ENCODE measurements at places on chromosomes 3 and 15.

DNA sequence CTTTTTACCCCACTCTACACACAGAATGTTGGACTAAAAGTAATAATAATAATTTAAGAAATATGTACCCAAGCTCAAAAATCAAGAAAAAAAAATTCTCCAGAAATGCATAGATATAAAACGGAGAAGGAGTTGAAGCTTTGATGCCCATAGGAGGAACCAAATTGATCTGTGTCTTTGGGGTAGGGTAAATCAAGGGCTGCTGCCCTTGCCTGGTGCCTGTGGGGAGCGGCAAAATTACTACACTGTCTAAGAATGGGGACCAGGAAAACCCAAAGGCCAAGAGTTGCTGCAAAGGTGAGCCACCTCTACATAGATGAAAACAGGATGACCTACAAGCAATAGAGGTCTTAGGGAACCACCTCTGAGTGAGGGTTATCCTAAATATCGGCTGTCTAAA, 56.0 kb upstream of the SPPL2A start:
- no peak for DNase-seq

DNA sequence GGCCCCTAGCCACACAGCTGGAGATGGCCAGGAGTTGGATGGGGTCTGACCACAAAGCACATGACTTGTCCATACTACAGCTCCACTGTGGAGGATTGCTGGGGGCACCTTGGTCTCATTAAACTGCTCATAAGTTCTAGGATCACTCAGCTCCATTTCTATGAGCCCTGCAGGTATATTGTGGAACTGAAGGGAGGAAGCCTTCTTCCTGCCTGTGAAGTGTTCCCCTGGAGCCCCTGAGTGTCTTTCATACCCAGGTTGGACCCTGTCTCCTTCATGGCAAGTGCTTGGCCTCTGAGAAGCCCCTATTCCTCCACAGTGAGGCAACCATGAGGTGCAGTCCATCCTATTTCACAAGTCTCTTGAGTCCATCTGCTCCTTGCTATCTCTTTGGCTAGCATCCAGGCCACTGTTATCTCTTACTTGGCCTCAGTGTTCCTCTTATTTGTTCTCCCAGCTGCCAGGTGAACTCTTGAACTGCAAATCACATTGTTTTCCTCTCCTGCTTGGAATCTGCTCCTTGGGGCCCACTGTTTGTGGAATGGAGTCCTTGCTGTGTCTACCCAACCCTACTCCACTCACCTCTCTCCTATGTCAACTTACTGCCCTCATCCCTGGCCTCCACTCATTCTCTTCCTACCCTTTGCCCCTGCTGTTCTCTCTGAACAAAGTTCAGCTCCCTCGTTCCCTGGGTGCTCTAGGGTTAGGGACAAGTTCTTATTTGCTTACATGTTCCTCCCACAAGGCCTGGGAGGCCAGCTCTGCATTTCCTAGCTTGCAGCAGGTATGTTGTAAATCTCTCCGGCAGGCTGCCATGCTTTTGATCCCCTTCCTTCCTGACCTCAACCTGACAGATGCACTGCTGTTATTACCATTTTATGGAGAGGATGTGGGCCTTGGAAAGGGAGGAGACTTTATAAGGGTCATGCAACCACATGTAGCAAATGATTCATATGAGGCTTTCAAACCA, 1.2 kb downstream of the ACOX2 start:
- no peak for DNase-seq

GRCh38 chr3:5304789-5305683, 117.5 kb downstream of the EDEM1 start:
- peak; percentile 51 for DNase-seq

DNA sequence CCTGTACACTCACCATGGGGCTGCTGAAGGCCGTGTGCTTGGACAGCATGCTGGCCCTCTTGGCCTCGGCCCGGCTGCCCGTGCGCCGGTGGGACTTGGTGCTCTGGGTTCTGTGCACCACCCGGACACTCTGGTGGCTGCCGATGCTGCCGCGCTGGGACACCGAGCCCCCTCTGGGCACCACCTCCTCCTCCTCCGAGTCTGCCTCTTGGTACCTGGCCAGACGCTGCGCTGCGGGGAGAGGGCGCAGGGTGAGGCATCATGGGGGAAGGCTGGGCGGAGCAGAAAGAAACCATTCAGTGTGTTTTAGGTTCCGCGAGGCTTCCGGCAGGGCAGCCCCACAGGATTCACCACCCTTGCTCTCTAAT, 145.0 kb downstream of the ATP10A start:
- DNase-seq, result no peak

GRCh38 chr3:146416366-146416765, 53.0 kb downstream of the PLSCR2 start:
- no peak for DNase-seq

DNA sequence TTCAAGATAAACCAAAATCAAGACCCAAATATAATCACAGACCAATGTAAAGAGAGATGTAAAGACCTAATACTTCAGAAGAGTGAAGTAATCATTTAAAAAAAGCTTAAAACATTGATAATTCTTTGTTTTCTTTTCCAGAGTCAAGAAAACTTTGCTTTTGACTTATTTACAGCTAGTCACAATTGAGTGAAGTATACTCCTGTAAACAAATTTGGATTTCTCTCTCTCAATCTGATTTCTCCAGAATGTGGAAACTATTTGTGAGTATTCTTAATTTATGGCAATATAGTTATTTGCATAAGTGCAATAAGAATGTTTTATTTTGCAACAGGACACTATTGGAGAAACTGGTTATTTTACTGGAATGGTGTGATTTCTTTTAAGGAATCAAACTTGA, 43.7 kb upstream of the ZBTB20 start:
- no peak for DNase-seq

DNA sequence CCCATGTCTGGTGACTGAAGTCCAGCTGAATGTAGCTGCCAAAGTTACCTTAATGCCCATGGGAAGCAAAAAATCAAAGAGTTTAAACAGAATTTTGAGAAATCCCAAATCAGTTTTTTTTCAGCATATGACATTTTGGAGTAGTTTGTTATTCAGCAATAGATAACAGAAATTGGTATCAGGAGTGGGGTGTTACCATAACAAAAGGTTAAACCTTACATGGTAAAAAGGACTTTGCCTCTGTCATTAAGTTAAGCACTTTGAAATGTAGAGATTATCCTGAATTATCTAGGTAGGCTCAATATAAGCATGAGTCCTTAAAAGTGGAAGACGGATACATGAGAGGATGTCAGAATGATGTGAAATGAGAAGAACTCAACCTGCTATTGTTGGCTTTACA, 32.1 kb downstream of the DTWD1 start:
- no peak for DNase-seq

- DNase-seq, result peak; percentile 100
These were observed 6.4 kb downstream of the STRA6 start for GRCh38 chr15:74196175-74196574.

GRCh38 chr3:13141991-13142412, 68.8 kb upstream of the IQSEC1 start:
- DNase-seq, result peak; percentile 25

DNA sequence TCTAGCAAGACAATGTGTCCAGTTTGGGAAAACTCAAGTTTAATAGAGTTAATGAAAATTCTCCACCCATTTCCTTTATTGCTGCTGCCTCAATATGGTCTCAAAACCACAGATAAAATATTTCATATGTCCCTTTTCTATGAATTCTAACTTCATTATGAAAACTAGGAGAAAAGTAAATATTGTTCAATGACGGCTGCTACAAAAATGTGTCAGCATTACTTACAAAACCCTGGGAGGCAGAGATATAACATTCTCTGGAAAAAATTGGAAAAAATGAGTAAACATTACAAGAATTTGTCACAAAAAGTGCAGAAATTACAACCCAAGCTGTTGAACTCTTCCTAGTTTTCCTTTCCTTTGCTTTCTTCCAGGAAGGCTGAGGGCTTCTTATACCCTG, 22.2 kb upstream of the FBN1 start:
- DNase-seq, result peak; percentile 88

DNA sequence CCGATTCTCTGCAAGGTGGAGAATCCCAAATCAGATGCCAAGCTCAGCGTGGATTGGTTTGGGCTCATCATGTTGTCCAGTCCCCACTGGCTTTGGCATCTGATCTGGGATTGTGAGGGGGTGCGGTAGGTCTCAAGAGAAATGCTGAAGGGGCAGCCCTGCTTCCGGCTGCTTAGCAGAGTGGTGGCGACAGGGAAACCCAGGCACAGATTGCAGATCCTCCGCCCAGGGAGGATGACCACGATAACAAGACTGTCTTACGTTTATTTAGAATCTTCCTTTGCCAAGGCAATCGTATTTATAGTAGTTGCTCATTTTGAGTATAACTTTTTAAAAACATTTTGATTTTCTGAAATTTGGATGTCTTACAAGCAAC, 61.1 kb downstream of the SLC12A8 start:
- DNase-seq, result no peak

DNA sequence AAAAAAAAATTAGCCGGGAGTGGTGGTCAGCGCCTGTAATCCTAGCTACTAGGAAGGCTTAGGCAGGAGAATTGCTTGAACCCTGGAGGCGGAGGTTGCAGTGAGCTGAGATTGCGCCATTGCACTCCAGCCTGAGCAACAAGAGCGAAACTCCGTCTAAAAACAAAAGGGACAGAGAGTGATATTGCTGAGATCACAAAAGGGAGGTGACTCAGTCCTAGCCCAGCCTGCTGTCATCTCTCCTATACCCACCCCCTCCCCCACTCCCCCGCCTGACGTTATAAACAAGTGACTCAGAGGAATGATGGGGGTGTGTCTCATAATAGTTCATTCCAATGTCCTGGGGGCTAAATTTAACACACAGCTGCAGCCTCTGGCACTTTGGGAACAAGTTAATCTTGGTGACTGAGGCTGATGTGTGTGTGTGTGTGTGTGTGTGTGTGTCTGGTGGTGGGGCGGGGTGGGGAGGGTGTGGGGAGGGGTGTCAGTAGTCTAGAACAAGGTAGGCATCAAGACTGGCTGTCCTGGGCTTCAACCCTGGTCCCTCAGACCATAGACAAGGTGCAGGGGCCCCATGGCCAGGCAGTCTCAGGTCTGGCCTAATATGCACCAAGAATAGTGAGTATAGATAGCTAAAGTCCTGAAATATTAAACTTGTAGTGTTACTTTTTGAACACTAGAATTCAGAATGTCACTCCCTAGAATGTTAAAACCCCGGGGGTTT, 1.3 kb upstream of the KLHL40 start:
- peak; percentile 95 for DNase-seq

GRCh38 chr15:51382787-51383186, 41.3 kb downstream of the GLDN start:
- DNase-seq, result peak; percentile 53

- DNase-seq, result no peak
These were observed 27.1 kb downstream of the ITPR1 start for GRCh38 chr3:4520033-4520816.

- DNase-seq, result peak; percentile 97
These were observed 31.9 kb upstream of the UACA start for GRCh38 chr15:70795311-70795665.

DNA sequence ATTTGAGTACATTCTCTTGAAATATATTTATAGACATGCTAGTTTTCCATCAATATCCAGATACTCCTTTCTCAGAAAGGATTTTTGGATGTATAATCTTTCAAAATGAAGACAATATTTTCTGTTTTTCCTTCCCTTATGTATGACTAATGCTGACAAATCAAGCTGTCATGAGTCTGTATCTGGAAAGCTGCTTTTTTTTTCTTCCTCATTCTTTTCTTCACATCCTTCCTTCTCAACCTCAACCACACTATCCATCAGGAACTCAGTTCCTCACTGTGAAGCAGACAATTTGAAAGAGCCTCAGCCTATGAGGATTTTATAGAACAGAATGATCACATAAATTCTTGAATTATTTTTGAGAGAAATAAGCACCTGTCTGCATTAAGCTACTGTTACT, 335.9 kb upstream of the EPHA6 start:
- peak; percentile 17 for DNase-seq

DNA sequence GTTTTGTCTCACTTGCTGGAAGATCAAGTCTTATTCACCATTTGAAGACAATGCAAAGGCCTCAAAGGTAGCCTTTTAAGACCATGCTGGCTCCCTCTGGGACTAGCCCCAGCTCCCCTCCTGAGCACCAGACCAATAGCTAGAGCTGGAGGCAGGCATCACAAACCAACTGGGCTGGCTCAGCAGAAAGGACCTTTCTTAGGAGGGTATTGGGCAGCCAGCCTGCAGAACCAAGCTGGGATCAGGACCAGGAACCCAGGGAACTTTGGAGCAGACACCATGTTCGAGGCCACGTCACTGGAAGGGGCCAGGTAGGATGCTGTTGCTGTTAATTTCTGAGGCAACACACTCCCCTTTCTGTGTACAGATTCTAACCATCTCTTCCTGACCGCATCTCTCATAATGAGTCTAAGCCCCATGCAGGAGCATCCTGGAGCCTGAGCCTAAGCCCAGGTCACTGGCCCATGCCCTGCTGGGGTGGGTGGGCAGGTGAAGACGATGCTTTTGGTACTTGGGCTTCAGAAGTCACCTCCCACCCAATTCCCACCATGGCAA, 81.4 kb upstream of the KLF13 start:
- DNase-seq, result no peak

- DNase-seq, result peak; percentile 9
These were observed 1.1 kb downstream of the C2CD4B start for GRCh38 chr15:62164014-62164395.

GRCh38 chr3:15011174-15011573, 53.9 kb downstream of the MRPS25 start:
- no peak for DNase-seq

DNA sequence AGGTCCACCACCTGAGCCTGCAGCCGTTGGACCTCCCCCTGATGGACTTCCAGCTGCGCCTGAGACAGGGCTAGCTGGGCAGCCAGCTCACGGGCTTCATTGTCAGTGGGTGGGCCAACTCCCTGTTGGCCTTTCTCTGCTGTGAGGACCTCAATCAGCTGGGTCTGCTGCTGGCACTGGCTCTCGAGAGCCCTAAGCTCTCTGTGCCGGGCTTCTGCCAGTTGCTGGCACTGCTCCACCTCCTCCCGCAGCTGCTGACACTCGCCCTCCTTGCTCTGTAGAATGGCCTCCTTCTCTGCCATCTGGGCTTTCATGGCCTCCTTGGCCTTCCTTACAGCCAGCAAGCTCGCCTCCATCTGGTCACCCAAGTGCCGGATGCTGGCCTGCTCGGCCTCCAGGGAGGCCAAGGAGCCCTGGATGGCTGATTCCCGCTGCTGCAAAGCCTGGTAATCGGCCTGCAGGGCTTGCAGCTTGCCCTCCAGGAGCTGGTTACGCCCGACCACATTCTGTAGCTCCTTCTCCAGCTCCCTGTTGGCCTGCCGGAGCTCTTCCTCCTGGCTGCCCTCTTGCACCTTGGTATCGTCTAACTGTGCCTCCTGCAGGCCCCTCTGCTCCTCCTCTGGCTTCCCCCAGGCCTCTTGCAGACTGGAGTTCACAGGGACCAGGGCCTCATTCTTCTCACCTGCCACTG, 23.8 kb downstream of the CXCR6 start:
- no peak for DNase-seq

DNA sequence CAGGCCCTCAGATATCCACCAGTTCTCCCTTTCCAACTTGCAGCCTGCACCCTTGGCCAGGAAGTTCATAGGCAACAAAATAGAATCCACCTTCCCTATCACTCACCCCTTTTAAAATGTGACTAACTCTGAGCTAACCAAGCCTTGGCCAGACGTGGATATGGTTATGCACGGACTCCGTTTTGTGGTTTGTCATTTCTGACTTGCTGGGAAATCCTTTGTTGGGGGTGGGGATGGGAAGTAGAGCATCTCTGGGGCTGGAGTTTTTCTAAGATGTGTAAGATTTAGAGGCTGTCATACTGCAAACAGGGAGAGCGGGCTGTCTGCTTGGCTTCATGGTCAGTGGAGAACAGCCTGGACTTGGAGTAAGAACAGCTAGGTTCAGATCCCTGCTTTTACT, 62.6 kb downstream of the SMAD3 start:
- DNase-seq, result peak; percentile 99
